ENCODE measurements at places on chromosomes 11 and 22.

GRCh38 chr11:34855754-34856095 is 60.5 kb downstream of the APIP start:
- DNase-seq = no peak

GRCh38 chr11:33025339-33025722 is 9.7 kb downstream of the DEPDC7 start:
- no peak for DNase-seq

DNA sequence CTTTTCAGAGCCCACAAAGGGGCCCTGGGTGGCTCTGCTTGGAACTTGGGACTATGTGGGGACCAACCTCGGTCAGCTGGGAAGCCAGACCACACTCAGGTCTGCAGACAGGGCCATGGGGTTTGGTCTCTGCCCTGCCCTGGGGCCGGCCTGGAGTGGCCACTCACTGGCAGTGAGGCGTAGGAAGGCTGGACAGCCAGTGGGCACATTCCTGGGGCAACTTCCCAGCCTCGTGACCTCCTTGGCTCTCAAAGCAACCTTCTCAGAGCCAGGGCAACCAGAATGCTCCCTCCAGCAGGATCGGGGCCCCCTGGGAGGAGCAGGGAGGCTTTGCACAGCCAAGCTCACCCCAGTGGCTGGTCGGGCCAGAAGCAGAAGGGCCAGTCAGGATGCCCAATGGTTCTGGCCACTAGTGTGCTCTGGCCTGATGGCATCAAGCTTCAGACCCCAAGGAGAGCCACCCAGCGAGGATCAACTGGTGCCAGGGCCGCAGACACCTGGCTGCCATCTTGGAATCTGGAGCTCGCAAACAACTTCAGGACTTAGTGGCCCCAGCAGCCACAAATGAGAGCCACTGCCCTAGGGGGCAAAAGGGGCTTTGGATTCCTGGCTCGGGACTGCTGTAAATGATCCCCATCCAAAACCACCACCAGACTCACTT is 87.1 kb downstream of the MYEOV start:
- DNase-seq = no peak

DNA sequence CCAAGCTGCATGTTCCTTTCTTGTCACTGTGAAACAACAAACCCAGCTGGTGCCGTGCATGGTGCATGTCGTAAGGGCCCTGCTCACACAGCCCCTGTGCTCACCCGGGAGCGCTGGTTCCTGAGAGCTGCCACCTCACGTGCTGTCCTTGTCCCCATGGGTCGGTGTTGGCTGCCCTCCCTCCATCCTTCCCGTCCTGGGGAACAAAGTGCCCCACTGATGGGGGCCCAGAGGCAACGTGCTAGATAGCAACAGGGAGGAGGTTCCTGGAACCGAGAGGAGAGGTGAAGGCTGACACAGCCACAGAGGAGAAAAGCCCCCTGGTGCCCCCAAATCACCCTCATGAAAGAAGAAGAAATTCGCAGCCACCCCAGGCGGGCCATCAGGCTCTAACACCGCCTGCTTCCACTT is 56.6 kb upstream of the SLC22A12 start:
- DNase-seq = no peak

GRCh38 chr11:2312232-2313042 is 10.6 kb downstream of the TSPAN32 start:
- DNase-seq = peak; percentile 8

DNA sequence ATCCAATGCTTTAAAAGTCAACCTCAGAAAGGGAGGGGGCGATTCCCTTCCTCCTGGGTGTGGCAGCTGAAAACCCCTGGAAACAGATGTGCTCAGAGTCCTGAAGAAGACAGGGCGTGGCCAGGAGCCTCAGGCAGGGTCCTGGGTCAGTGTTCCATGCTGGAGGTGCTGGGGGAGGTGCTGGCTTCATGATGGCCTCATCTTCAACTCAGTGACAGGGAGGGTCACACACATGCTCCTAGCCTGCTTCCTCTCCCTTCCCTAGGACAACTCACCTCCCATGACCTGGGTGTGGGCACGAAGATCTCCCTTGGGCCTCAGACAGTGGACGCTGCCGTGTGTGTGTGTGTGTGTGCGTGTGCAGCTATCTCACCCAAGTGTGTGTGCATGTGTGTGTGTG is 245.6 kb upstream of the B3GAT1 start:
- no peak for DNase-seq

DNA sequence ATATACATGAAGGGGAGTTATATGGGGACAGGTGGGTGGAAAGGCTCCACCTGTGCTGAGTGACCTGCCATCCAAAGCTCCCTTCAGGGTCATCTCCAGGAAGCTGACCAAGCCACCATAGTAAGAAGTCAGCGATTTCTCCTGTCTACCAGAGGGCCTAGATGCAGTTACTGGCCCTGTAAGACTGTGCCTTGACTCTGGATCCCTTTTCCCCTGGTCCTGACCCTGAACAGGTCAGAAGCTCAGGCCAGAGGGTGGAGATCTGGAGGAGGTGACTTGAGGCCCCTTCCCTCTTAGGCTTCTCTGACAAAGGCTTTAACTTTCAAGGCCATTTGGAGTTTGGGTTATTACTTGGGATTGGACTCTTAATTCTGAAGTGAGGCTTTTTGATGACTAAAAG is 69.7 kb downstream of the GDPD4 start:
- no peak for DNase-seq

- no peak for DNase-seq
Observed at GRCh38 chr11:101474666-101475065, 109.1 kb downstream of the TRPC6 start.

GRCh38 chr11:115251126-115251525 is 253.1 kb downstream of the CADM1 start:
- DNase-seq = no peak

DNA sequence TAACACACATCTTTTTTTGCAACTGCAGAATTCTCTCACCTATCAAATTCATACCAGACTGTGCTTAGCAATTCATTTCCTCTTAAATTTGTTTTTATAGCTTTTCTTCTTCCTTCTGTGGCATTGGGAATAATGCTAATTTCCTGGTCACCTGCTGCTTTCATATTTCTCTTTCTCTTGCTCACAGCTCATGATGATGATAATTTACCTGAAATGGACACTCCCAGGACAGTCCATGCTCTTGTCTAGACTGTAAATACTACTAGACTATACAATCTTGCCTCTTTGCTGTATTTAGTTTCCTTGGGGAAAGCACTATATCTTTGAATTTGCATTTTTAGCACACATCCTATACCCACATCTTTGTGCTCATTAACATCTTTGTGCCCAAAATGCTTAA is 15.5 kb downstream of the CASP5 start:
- no peak for DNase-seq

- no peak for DNase-seq
Observed at GRCh38 chr11:62959422-62959980, 25.3 kb downstream of the SLC22A6 start.

DNA sequence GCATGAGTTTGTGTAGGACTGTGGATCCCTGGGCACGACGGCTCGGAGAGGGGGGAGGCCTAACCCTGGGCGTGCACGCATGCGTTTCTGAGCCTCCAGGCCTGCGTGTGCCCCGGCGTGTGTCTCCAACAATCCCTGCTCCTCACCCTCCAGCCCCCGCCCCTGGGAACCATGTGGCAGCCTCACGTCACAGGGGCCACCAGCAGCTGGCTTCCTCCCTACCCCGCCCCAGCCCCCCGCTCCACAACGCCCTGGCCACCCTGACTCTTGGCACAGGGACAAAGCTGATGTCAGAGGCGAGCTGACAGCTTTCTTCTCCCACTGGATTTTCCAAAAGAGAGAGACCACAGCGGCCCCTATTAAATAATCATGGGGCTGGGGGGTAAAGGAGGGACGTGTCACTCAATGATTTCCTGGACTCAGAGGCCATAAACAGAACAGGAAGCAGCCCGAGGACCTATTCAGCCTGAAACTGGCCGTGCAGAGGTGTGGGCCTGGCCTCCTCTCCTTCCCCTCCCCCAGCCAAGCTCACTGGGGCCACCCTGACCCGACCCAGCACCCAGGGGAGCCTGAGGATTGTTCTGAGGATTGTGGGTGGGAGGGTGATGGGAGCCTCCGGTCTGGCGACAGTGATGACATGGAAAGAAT is 6.8 kb upstream of the LIF start:
- DNase-seq = peak; percentile 52

DNA sequence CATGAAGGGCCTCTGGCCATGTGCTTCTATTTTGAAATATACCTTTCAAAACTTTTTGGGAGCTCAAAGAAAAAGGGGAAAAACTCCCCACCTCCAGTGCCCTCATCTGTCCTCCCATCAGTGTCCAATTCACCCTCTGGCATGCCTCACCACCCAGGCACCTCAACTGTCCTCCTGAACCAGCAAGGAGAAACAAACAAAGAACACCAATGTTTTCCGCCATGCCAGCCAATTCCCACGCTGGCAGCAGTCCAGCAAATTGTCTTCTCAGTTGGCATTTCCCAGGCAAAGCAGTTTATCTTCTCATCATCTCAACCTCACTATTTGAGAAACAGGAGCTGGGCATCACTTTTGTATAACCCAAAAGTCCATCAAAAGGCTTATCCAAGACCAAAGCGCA is 496.9 kb downstream of the SOX6 start:
- DNase-seq = no peak

DNA sequence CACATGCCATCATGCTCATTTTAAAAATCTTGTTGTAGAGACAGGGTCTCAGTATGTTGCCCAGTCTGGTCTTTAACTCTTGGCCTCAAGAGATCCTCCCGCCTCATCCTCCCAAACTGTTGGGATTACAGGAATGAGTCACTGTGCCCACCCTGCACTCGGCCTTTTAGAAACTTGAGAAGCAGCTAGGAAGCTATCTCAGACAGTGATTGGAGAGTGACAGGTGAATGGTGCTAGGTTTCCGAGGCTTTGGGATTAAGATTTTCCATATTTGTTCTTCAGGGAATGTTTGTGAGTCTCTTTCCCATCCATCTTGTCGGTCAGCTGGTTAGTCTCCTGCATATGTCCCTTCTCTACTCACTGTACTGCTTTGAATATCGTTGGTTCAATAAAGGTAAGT is 10.5 kb downstream of the EI24 start:
- DNase-seq = no peak

DNA sequence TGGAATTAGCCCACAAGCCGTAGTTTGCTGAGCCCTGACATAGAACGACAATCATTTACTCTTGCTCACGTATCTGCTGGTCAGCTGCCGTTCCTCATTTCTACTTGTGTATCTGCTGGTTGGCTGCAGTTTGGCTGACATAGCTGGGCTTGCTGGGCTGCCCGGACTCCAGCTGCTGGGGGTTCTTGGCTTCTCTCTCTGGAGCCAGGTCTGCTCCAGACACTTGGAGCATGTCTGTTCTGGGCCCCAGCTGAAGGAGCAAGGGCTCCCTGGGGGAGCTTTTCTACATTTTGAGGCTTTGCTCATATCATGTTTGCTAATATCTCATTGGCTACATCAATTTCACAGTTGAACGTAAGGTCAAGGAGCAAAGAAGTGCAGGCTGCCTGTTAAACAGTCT is 47.3 kb downstream of the PRDM11 start:
- DNase-seq = no peak

DNA sequence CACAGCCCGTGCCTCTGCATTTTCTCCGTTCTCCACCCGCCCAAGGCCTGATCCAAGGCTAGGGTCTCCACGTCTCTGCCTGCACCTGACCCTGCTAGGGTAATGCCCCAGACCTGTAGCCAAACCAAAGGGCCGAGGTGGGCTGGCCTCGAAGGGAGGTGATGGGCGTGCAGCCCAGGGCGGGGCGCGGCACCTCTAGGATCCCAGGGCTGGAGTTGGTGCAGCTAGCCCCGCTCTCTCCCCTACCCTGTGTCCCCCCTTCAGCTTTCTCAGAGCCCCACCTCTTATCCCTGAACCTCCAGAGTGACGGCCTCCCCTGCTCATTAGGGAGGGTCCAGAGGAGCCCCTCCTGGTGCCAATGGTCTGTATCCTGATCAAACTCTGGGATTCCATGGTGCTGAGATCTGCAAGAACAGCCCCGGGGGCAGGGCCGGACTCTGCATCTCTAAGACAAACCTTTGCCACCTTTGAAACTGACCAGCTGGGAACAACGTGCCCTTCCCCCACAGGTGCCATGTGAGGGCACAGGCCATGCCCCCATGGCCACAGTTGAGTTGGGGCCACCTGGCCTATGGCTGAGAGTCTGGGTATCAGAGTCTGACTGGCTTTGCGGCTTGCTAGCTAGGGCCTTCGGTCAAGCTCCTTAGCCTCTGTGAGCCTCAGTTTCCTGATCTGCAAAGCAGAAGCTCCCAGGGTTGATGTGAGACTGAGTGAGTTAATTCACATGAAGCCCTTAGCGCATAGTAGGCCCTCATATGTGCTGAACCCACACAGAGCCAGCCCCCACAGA is 23.1 kb upstream of the CBX7 start:
- no peak for DNase-seq

DNA sequence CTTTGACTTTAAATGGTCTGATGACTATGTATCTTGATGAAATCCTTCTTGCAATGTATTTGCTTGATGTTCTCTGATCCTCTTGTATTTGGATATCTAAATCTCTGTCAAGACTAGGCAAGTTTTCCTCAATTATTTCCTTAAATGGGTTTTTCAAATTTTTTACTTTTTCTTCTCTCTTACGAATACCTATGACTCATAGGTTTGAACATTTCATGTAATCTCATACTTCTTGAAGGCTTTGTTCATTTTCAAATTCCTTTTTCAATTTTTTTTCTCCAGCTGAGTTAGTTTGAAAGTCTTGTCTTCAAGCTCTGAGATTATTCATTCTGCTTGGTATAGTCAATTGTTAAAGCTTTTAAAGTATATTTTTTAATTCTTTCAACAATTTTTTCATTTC is 13.1 kb downstream of the OR10W1 start:
- no peak for DNase-seq

DNA sequence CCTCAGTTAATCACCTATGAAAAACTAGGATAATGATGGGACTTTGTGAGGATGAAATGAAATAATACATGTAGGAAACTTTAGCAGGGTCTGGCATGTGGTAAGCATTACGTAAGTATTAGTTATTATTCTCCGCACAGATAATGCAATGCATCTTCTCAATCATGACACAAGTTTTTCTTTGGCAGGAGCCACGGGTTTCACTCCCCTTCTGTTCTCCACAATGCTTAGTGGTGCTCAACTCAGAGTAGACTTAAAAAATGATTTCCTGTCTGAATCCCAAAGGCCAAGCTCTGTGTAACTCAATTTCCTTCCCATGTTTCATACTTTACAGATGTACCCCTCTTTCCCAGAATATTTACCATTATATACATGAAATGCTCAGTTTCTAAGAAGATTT is 82.9 kb downstream of the CCDC34 start:
- no peak for DNase-seq

DNA sequence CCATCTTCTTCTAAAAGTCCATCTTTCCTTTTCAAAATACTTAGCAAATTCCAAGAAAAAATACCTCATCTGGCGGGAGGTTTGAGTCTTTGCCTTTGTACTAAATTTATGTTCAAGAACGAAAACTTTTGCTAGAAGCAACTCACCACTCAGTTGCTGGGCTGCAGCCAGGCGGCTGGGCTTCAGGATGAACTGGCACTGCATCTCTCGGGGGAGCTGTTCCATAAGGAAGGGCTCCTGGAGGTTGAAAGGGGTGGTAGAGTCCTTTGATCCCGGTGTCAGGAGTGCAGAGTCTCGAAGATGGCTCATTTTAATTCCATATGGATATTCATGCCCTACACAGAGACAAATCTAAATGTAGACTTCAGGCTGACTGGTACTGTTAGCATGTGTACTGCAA is 105.8 kb downstream of the ARHGAP20 start:
- no peak for DNase-seq
